ENCODE measurements at places on chromosomes 12 and 14.

GRCh38 chr14:55448141-55448614 is 7.8 kb upstream of the TBPL2 start:
- no peak for DNase-seq

GRCh38 chr14:30158299-30158698 is 230.7 kb upstream of the PRKD1 start:
- DNase-seq = no peak

DNA sequence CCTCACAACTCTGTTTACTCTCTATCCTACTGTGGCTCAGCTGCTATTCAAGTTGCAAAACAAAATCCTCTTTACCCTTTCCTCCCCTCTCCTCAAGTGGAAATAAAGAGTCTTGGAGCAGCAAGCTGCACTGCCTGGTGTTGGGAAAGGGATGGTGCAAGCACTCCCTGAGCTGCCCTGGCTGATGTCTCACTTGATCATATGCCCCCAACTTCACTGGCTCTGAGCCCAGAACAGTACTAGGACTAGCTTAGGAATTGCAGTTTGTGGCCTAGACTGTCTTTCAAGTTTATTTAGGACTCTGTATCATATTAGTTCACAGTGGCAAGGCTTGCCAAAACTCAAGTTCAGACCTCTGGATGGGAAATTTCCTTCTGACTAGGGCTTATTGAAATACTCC is 1683.8 kb upstream of the SEL1L start:
- DNase-seq = no peak

- no peak for DNase-seq
Measured at GRCh38 chr12:66495709-66496108, 183.2 kb downstream of the GRIP1 start.

DNA sequence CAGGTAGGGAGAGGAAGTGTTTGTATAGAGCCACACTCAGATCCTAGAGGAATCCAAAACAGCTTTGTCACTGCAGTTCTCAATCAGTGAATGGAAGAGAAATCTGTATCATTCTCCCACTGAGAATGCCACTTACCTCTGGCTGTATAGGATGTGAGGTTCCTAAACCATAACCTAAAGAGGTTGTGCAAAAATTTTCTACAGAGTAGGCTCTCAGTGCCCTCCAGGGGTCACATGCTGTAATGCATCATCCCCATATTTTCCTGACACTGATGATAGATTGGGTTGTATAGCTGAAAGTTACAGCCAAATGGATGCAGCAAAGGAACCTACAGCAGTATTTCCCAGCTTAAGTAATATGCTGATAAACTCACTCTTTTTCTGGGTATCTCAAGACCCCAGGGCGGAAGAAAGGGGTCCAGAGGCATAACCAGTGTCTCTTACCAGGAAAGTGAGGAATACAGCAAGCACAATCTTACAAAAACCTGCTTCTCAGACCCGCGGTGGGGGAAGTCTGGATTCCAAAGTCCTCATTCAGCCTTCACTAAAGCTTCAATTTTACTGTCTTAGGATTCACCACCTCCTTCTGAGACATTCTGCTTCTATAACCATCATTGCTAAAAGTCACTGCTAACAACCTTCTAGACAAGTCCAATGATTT is 3.8 kb downstream of the BCDIN3D start:
- DNase-seq = no peak

- DNase-seq = no peak
Measured at GRCh38 chr14:26401179-26401968, 196.5 kb downstream of the NOVA1 start.

DNA sequence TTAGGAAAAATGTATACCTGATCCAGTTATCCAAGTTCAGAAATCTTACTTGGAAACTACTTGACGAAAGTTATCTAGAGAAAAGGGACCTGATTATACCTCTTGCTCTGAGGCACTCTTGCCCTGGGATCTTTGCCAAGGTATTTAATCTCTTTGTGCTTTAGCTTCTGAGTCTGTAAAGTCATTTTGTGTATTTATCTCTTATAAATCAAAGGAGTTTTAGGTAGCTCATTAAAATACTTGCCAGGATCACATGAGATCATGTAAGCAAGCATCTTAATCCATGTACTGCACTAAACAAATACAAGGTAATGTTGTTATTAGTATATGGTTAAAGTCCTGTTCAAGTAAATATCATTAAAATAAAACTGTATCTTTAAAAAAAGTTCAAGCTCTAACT is 147.5 kb downstream of the IPO8 start:
- no peak for DNase-seq
